ENCODE measurements at places on chromosomes 4 and X. TPM values are rescaled to one million over a fixed set of nuclear protein-coding genes. Genes with fewer than 3 reads are reported as not detected.

The CXCL11 gene
- not detected for total RNA-seq

The HTRA3 gene
- total RNA-seq: 44.3 TPM

The TLR6 gene
- 2.4 TPM for total RNA-seq

The CLCN4 gene
- 3.1 TPM for total RNA-seq

The UGT2A3 gene
- not detected for total RNA-seq

The GPRASP3 gene
- 4.8 TPM for total RNA-seq

The OTC gene
- not detected for total RNA-seq

The COL4A5 gene
- total RNA-seq: 57.3 TPM

The GRIA2 gene
- total RNA-seq: not detected

The SHROOM4 gene
- total RNA-seq: 2.6 TPM

The HTR2C gene
- total RNA-seq: not detected

The NUDT10 gene
- total RNA-seq: 17.6 TPM

The CLOCK gene
- total RNA-seq: 27.5 TPM

The RASGEF1B gene
- total RNA-seq: 10.3 TPM

The IL2 gene
- total RNA-seq: not detected

The RBM41 gene
- 12.0 TPM for total RNA-seq

The COL4A6 gene
- 21.0 TPM for total RNA-seq

The NEUROG2 gene
- not detected for total RNA-seq

The BEX1 gene
- 18.5 TPM for total RNA-seq

The IQCM gene
- not detected for total RNA-seq

The HS3ST1 gene
- total RNA-seq: 17.0 TPM

The TMPRSS11D gene
- not detected for total RNA-seq

The SH2D1A gene
- total RNA-seq: 0.87 TPM

The STK32B gene
- 1.2 TPM for total RNA-seq

The PCSK1N gene
- 0.70 TPM for total RNA-seq

The HSD17B11 gene
- total RNA-seq: 51.7 TPM

The AMBN gene
- total RNA-seq: not detected

The ADH4 gene
- total RNA-seq: not detected

All from ovary (tissue), 10 donors.